ENCODE measurements at places on chromosomes 7 and 10.

DNA sequence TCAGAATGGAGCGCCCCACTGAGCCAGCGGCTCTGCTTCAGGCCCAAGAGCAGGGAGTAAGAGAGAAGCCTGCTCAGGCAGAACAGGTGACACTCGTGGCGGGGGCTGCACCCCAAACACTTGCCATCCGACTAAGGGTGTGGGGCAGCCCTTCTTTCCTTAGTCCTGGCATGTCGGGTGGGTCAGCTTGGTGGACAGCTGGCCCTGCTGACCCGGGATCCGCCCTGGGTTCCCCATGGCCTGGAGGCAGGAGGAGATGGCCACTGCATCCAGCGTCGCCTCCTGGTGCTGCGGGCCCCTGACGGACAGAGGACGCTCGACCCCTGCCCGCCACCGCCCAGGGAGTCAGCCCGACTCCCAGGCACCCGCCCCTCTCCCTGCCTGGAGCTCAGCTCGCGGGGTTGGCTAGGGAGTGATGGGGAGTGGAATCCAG is 1.2 kb upstream of the PAOX start:
- DNase-seq: no peak

GRCh38 chr10:121406823-121407545 is 191.3 kb downstream of the FGFR2 start:
- no peak for DNase-seq

DNA sequence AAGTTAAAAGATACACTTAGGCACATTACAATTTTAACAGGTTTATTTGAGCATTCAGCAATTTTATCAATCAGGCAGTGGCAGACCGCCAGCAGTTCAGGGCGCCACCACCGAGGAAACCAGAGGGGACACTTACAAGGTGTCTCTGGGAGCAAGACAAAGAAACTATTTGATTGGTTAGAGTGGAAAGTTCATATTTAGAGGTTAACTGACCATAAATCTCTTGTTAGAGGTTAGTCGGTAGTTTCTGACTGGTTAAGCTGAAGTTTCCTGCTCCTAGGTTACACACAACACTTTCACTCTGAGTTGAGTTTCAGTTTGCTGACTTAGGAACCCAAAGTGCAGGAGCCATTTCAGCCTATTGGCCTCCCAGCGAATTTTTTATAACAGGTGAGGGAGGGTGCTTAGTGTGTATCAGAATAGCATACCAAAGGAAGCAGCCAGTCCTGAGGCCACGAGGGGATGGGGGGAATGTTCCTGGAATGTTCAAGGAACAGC is 10.8 kb upstream of the PVRIG start:
- DNase-seq: no peak

DNA sequence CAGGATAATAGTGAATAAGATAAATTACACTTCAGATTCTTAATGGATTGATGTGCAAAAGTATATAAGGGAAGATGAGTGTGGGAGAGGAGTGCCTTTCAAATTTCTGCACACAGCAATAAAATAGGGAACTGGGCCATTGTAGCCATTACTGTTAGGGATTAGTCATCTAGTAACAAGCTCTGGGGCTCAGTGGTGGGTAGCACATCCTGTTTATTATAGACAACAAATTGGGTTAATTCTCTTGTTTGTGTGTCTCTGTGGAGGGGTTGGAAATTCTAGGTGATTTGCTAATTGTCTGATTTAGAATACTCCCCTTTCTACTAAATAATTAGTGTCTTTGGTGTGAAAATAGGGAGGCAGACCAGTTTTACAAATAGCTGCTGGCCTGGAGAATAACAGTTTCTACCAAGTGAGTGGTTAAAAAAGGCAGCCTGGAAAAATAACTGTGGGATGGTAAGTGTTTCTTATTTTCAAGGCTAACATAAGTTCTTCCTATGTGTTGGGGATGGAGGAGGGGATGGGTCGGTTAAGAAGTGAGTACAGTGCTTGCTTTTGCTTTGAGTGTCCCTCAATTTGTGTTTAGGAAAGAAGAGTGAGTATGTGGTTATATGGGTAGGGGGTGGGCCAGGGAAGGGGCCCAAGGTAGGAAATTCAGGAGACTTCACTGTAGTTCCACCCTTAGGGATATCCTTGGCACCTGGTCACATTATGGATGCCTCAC is 43.3 kb upstream of the TMEM248 start:
- DNase-seq: no peak

DNA sequence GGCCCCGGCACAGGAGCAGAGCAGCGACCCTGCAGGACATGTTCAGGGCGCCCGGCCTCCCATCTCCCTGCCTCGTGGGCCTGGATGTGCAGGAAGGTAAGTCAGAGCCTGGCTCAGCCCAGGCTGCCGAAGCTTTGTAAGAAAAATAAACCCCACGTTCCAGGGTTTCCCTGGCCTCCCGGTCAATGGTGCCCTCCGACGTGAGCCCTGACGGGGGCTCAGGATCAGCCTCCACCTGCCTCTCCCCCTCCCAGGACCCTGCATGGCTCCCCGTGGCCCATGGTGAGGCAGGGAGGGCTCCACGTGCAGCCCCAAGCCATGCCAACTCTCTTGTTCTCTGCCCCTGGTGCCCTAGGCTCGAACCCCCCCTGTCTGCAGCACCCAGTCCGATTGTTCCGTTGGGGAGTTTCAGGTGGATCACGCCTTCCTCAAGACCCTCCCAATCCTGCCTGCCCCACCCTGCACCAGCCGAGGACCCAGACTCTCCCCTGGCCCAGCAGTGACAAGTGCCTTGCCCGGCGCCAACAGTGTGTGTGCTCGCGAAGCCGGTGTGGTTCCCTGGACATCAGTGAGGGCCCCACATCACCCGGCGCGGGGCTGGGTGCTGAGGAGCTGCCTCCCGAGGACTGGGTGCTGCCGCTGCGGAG is 73.2 kb downstream of the PDGFA start:
- DNase-seq: no peak
